Fibroblast of mammary gland (primary cell): ENCODE measurements at places on chromosomes 12 and 14.

DNA sequence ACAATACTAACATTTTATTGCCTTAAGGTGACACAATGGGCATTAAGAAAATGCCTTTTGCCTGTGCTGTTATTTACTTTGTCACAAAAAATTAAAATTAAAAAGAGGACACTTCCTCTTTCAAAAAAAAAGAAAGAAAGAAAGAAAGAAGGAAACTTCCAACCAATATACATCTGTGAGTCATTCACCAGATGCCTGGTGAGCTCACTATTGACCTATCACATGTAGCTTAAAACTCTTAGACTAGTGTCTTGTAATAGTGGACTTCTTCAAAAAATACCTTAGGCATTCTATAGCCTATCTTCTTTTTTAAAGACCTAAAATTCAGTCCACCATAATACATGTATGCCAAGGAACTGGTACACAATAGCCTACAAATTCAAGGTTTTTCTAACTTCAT lies 4.9 kb upstream of the SOX5 start:
- peak; percentile 78 for DNase-seq

DNA sequence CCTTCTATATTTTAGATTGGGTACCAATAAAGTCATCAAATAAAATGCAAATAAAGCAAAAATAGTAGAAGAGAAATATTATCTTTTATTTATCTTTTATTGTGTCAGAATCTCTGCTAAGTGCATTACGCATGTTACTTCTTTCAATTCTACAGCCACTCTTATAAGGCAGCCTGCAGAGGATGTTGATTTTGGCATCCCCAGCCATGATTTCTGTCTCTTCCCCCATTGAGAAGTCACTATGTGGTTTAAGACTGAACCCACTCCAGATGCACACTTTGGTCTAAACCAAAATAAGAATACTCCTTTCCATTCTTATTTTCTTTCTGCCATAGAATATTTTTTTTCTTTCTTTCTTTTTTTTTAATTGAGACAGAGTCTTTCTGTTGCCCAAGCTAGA lies 56.0 kb upstream of the ACSS3 start:
- peak; percentile 7 for DNase-seq

DNA sequence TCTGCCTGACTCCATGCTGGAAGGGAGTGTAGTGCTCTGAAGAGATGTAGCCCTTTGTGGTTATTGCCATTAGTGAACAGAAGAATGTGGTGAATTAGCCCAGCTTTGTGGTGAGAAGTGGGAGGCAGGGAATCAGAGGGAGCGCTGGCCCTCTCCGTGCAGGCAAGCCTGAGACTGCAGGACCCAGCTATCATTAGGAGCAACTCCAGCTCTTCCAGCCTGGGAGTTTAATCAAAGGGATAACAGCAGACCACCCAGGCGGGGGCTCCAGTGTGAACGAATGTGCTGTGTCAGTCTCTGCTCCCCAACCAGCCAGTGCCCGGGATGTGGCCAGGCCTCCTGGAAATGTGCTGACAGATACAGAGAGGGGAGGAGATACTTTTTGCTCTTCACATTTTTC lies 142.7 kb downstream of the TTLL5 start:
- no peak for DNase-seq

DNA sequence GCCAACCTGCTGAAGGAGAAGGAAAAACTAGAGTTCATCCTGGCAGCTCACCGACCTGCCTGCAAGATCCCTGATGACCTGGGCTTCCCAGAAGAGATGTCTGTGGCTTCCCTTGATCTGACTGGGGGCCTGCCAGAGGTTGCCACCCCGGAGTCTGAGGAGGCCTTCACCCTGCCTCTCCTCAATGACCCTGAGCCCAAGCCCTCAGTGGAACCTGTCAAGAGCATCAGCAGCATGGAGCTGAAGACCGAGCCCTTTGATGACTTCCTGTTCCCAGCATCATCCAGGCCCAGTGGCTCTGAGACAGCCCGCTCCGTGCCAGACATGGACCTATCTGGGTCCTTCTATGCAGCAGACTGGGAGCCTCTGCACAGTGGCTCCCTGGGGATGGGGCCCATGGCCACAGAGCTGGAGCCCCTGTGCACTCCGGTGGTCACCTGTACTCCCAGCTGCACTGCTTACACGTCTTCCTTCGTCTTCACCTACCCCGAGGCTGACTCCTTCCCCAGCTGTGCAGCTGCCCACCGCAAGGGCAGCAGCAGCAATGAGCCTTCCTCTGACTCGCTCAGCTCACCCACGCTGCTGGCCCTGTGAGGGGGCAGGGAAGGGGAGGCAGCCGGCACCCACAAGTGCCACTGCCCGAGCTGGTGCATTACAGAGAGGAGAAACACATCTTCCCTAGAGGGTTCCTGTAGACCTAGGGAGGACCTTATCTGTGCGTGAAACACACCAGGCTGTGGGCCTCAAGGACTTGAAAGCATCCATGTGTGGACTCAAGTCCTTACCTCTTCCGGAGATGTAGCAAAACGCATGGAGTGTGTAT lies 2.4 kb downstream of the FOS start:
- DNase-seq: no peak

DNA sequence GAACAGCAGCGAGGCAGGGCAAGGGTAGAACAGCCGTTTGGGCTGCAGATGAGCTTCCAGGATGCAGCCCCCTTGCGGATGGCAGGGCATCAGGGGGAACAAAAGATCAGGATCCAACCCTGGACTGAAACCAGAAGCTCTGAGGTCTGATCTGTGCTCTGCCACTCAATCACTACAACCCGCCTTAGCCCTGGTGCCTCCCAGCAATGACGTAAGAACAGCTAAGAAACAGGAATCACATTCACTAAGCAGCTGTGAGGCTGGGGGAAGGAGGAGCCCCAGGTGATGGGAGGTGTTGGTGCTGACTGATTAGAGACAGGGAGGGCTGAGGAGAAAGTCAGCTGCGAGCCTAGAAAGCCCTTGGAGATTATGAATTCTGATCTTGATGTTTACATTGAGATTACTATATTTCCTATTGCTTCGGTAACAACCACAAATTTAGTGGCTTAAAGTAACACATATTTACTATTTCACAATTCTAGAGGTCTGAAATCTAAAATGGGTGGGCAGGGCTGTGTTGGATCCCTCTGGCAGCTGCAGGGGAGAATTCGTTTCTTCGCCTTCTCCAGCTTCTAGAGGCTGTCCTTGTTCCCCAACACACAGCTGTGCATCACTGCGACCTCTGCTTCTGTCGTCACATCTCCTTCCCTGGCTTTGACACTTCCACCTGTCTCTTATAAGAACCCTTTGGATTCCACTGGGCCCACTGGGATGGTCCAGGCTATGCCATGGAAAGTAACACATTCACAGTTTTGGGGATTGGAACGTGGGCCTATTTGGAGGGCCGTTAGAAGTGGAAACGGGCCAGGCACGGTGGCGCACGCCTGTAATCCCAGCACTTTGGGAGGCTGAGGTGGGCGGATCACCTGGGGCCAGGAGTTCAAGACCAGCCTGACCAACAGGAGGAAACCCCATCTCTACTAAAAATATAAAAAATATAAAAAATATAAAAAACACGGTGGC lies 6.1 kb upstream of the CD9 start:
- DNase-seq: no peak

- no peak for DNase-seq
Measured at GRCh38 chr14:29462321-29462720, 465.3 kb downstream of the PRKD1 start.

DNA sequence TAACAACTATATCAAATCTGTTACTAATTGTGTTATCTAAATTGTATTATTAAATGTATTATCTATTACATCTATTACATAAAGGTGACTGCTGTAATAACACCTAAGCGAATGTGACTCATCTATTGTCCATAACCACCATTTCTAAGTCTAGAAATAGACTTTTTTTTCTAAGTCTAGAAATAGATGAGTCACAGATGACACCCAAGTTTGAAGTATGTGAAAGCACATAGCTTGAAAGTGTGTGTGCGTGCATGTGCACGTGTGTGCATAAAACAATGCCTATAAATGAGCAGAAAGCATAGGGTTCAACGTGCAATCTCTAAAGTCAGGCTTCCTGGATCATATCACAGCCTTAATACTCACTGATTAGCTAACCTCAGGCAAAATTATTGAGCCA lies 451.3 kb upstream of the USP15 start:
- peak; percentile 0 for DNase-seq

- no peak for DNase-seq
Measured at GRCh38 chr12:8987163-8987562, 2.2 kb upstream of the KLRG1 start.

DNA sequence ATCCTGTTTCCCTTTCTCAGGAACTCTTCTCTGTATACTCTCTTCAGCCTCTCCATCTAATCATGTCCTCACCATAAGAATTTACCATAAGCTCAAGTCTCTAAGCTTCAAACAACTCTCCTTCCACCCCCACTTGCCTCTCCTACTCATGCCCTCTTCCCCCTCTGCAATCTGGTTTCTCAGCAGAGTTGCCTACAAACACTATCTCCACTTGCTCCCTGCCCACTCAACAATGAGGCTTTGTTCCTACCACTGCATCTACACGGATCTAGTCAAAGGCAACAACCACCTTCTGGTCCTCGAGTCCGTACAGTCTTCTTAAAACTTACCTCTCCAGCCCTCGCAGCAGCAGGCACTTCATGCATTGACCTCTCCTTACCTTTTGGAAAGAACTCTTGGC lies 17.2 kb upstream of the FBLN5 start:
- no peak for DNase-seq

DNA sequence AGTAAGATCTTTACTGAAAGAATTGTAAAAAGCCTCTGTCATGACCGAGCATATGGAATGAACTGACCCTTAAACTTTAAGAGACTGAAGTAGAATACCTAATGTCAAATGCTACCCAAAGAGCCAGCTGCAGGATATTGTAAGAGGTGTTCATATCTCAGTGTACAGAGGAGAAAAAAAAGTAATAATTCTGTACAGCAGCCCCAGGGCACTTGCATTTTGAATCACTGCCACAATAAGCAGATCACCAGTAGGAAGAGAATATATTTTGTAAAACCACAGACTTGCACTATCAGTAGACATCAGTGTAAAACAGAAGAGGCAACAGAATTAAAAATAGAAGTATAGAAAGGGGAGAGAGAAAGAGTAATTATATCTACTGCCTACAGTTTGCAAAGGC lies 162.6 kb downstream of the PPFIA2 start:
- DNase-seq: no peak

DNA sequence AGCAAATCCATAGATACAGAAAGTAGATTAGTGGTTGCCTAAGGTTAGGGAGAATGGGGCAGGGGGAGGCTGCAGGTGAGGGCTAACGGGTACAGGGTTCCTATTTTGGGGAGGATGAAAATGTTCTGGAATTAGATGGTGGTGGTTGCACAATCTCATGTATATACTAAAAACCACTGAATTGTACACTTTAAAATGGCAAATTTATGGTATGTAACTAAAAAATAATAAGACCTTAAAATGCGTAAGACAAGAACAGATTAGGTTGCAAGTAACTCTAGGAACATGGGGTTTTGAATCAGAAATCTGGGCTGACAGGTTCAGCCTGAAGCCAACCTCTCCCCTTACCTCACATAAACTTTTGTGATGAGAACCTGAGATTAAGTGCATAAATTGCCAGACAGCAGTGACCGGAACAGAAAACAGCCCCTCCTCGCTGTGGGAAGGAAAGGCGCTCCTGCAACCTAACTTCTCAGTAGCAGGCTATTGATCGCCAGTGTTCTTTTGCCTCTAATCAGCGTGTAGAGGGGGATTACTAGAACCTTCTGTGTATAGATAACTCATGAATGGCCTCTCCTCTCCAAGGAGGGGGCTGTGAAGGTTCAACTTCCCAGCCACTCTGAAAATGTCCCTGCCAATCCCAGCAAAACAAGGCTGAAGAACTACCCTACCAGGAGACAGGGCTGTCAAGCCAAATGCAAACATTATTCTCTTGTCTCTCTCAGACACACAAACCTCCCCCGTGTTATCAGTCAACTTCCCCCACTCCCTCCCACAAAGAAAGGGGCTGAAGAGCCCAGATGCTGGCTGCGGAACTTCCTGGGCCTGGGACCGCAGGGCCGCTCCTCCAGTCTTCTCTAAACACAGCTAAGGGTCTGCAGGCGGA lies 1.9 kb downstream of the SSH1 start:
- peak; percentile 38 for DNase-seq

GRCh38 chr14:100738269-100738691 lies 11.6 kb downstream of the DLK1 start:
- DNase-seq: no peak

- DNase-seq: no peak
Measured at GRCh38 chr14:98198385-98198784, 1073.6 kb downstream of the BCL11B start.

- peak; percentile 42 for DNase-seq
Measured at GRCh38 chr14:47194055-47194454, 481.4 kb downstream of the MDGA2 start.

- no peak for DNase-seq
Measured at GRCh38 chr12:94263011-94263811, 114.8 kb downstream of the PLXNC1 start.

DNA sequence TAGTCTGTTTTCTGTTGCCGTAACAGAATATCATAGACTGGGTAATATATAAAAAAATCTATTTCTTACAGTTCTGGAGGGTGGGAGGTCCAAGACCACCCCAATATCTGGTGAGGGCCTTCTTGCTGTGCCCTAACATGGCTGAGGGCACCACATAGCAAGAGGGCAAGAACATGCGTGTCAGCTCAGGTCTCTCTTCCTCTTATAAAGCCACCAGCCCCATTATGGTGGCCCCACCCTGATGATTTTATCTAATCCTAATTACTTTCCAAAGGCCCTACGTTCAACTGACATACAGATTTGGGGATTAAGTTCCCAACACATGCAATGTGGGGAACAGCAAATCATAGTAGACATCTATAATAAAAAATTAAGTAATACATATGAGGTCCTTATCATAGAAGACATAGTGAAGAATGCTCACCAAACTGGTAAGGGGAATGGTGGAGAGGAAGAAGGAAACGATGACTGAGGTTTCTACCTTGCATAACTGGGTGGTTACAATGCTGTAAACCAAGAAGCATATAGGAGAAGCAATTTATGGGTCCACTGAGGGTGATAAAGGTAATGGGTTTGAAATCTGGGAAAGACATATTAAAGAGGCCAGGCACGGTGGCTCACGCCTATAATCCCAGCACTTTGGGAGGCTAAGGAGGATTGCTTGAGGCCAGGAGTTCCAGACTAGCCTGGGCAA lies 27.0 kb downstream of the BTBD7 start:
- DNase-seq: no peak

DNA sequence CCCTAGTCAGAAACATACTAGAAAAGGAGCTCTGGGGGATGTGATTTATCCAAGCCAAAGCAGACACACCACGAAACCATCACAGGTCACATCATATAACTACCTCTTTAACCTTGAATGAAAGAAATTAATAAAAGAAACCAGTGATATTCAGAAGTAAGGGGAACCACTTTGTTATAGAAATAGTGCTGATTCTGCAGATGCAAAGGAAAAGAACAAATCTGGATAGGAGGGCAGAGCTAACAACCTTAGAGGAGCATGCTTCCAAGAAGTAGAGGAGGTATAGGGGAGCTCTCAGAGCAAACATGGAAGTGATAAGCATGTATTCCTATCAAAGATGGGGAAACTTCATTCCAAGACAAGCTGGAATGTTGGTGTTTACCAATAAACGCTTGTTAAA lies 117.0 kb upstream of the MDM1 start:
- no peak for DNase-seq

- no peak for DNase-seq
Measured at GRCh38 chr12:53983568-53983949, 1.4 kb upstream of the HOXC10 start.

GRCh38 chr12:47851303-47851952 lies 31.7 kb upstream of the HDAC7 start:
- DNase-seq: no peak
